Epithelial cell of prostate (primary cell): ENCODE measurements at places on chromosomes 6 and 20.

DNA sequence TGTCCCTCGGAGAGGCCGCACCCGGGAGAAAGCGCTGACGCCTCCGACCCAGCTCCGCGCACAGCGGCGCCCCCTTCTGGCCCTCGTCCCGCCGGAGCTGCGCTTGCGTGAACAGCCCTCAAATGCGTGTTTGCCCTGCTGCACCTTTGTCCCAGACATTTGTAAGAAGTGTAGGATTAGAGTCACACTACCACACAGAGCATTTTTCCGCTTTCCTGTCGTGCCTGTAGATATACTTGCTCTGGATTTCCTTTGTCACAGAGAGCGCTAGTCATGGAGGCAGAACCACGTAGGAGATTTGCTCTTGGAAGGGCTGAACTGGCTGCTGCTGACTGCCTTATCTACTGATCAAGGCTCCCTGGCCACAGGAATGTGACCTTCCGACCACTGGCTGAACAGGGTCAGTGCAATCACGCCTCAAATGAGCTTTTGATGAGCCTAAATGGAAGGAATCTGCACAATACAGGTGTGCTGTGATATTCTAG, 62.3 kb downstream of the PAX1 start:
- no peak for DNase-seq

DNA sequence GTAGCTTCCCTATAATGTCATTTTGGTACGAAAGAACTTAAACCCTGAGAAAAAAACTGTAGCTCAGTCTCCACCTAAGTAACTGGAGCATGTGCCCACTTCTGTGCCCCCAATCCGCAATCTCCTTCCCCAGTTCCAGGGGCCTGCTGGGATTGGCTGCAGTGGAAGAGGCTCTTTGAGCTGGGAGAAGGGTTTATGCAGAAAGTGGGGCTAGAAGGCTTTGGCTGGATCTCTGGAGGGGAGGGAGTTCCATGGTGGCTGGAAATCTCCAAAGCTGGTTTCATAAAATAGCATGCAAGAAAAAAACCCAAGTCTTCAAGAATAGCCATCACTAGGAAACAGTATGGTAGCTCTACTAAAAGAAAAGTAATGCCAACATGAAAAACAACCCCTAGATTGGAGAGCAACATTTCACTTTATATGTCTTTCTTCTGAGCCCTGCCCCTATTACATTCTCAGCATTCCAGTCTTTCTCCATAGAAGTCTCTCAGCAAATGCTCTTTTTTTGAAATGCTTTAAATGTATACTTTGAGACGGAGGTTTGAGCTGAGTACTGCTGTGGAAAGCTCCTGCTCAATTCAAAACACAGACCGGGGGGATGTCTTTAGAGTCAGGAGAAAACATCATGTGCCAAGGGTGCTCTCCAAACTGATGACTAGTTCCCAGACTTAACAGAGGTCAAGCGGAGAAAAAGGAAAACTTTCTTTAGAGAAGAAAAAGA, 36.0 kb upstream of the FOXO3 start:
- DNase-seq, result no peak

- no peak for DNase-seq
Measured at GRCh38 chr6:12024699-12025434, 12.8 kb downstream of the HIVEP1 start.

GRCh38 chr6:34412643-34413214, 13.1 kb downstream of the RPS10 start:
- DNase-seq, result peak; percentile 69

DNA sequence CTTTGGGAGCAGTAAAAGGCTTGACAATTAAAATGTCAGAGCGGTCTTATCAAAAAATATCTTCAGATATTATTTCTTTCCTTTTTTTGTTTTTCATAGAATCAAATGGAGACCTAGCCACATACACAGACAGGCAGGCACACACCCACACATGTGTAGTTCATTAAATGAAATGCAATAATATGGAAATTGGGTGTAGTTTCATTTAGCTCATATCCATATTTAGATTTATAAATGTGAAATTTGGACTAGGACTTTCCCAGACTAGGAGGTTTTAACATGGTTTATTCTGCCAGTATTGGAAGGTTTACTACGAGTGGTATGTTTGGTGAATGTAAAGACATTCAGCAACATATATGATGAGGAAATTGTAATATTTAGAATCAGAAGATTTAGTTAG, 277.7 kb upstream of the NT5E start:
- no peak for DNase-seq

GRCh38 chr6:56172144-56172543, 75.2 kb downstream of the COL21A1 start:
- no peak for DNase-seq

DNA sequence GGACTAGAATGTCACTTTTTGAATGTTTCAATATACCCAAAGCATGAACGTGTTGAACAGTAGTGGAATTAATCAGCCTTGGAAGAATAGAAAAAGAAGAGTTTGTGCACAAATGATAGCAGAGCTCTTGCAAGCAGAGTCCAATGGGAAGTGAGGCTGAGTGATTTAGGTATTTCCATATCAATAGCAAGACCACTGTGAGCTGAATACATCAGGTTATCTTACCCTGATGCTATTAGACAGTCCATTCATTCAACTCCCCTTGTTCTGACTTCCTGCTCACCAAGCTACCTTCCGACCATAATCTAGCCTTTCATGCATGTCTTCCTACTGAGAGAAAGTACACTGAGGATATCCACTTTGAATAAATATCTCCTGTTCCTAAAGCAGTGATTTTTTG, 349.2 kb upstream of the RNF217 start:
- no peak for DNase-seq

- no peak for DNase-seq
Measured at GRCh38 chr20:63475209-63475608, 2.8 kb upstream of the KCNQ2 start.

DNA sequence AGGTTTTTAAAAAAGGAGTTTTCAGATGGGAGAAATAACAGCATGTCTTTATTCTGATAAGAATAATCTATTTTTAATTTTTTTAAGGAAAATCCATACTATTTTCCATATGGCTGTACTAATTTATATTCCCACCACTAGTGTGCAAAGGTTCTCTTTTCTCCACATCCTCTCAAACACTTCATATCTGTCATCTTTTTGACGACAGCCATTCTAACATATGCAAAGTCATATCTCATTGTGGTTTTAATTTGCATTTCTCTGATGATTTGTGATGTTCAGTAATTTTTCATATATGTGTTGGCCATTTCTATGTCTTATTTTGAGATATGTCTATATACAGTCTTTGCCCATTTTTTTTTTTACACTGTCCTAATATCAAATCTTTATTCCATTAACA, 280.6 kb upstream of the RUNX2 start:
- DNase-seq, result no peak

- peak; percentile 85 for DNase-seq
Measured at GRCh38 chr6:29516108-29516507, 28.4 kb upstream of the MAS1L start.

DNA sequence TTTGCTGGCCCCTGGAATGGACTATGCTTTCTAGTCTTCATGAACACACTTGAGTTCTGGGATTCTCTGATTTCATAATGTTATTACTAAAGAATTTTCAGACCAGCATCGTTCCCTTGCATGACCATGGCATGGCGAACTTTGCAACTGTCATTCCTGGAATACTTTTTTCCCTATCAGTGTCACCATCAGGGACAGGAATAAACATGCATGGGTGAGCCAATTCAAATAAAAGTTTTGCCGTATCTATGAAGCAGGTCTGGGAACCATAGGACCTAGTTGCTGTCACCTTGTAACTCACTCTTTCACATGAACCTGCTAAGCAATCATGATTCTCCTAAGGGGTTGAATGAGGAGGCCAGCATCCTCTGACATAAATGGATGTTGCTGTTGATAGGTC, 68.2 kb upstream of the AGPAT4 start:
- DNase-seq, result peak; percentile 6

DNA sequence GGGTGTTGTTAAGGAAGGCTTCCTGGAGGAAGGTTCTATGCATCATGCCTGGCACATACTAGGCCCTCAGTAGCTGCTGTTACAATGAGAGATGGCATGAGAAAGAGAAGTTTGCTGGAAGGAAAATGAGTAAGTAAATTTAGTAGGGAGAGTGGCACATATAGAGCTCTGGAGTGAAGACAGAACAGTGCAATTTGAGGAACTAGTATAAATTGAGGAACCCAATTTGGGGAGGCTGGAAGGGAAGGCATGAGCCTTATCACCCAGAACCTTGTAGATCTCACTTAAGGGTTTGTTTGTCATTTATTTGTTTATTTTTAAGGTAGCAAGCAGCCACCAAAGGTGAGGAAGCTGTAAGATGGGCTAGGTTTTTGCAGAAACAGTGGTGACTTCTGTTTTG, 87.1 kb upstream of the SCGN start:
- DNase-seq, result no peak

DNA sequence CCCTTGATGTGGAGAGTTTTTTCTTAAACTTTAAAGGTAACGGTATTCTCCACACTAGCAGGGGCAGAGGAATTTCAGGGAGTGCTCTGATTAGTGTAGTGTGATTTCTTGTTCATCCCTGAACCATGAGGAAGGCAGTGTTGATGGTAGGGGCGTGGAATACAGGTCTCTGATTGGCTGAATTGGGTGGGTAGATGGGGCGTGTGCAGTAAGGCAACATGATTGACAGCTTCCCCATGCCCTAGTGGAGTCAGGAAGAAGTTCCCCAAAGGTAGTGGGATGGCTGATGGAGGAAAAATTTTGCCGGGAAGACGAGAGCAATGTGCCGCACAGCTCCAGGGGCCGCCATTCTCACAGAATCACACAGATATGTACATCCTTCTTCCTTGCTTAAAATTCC, 97.4 kb upstream of the SALL4 start:
- DNase-seq, result no peak

DNA sequence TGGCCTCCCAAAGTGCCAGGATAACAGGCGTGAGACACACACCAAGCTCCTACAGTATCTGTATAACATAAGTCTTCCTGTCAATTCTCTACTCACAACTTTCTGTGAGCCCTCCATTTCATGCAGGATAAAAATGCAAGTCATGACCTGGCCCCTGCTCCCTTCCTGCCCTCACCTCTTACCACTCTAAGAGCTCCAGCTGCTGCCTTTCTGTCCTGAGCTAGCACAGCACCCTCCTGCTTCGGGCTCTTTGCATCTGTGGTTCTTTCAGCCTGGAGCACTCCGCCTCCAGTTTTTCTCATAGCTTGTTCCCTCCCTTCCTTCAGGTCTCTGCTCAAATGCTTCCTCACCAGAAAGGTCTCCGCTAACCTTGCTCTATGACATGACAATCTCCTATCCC, 23.7 kb upstream of the TRPC4AP start:
- DNase-seq, result no peak

- no peak for DNase-seq
Measured at GRCh38 chr20:48260129-48260756, 475.0 kb upstream of the SULF2 start.

DNA sequence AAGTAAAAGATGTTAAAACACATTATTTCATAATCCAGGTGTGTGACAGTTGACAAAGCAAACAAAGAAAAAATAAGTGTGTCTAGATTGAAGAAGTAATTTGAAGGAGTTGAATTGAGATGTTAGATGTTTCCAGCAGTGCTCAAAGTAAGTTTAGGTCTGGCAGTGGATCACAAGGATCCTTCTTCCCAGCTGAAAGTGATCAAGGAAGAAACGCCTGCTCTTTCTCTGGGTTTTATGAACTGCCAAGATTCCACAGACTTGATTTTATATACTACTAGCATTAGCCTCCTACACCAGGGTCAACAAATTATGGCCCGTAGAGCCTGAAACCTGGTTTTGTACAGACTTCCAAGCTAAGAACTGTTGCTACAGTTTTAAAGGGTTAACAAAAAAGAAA, 30.3 kb downstream of the STX7 start:
- DNase-seq, result no peak

- no peak for DNase-seq
Measured at GRCh38 chr6:87543696-87544473, 45.9 kb downstream of the RARS2 start.

DNA sequence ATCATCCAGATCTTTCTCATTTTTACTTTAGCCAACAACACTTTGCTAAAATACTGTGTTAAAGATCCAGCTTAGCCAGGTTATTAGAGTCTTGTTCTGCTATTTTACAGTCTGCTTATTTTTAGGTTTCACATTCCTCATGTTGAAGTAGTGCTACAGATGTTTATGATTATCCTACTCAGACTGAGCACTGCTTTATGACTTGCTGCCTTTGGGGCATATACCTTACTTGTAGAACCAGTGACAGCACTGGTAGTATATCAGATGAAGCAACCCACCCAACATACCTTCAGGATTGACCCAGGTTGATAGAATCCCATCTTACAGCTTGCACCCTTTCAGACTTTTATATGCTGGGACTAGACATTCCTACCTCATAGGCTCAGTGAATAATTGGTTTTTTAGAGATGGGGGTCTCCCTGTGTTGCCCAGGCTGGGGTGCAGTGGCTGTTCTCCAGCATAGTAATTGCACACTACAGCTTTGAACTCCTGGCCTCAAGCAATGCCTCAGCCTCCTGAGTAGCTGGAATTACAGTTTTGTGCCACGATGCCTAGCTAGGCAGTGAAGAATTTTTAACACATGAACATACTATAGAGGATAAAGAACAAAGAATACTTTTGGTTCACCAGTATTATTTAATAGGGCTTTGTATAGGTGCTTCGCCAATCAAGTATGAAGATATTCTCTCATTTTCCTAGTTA, 63.8 kb upstream of the DYNLRB1 start:
- DNase-seq, result no peak

DNA sequence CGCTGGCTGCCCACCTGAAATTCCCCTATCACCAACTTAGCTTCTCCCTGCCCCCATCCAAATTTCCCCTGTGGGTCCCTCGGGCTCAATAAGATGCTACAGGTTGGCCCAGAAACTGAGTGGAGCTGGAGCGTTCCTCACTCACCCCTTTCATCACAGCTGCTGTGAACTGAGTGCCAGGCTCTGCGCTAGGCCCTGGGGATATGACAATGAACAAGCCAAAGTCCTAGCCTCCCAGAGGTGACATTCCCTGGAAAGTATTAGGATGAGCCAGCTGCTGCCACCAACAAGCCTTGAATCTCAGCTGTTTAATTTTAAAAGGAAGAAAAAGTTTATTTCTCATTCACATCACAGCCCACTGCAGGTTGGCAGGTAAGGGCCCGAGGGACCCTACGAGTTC, 86.6 kb upstream of the EYA2 start:
- DNase-seq, result no peak

DNA sequence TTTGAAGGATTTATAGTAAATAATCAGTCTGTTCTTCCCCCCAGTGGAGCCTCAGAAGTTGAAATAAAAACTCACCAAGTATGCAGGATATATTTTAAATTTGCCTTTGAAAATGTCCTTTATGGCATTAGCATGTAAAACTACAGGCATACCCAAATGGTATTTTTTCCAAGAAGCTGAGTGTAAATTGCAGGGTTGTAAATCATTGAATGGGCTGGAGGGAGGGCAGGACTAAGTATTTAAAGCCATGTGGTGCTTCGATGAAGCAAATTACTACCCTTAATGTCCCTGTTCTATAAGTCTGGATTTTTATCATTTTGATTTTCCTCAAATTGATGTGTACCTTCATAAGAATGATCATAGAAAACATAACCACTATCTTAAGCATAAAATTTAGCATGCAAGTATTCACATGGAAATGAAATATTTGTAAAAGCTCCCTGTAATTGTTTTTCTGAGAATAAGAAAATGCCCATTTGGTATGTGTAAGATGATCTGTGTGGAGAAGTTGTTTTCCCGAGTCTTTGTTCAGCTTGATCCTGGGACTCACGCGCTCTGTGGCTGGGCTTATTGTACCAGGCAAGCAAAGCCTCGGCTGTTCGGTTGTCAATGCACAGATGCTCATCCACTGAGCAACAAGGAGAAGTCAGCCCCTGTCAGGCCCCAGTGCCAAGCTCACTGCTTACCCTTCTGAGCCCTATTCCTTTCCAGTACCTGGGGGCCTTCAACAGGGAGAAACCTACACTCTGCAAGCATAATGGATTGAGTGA, 66.7 kb downstream of the CD164 start:
- DNase-seq, result no peak
